ENCODE measurements at places on chromosomes 4 and X.

- DNase-seq: no peak
Measured at GRCh38 chrX:9205599-9206223, 171.8 kb upstream of the FAM9B start.

DNA sequence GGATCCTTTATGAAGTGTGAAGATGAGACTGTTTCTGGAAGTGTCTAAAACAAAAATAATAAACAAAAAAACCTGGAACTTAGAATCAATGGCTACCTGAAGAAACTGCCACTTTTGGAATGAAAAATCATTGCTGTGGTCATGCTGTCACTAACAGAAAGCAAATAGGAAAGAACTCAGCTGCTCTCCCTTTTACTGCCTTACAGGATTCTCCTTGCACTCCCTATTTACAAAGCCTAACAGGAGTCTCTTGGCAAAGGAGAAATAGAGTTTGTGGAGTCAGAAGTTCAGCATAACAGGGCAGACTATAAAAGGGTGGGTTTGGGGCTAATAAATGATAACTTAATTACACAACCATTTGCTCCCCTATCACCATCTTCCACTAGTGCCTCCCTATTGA is 19.0 kb upstream of the GK2 start:
- no peak for DNase-seq

- no peak for DNase-seq
Measured at GRCh38 chrX:9318213-9318612, 146.6 kb upstream of the TBL1X start.

GRCh38 chr4:109044431-109044830 is 258.0 kb downstream of the COL25A1 start:
- peak; percentile 34 for DNase-seq
